ENCODE measurements at places on chromosomes 4 and X. TPM values are rescaled to one million over a fixed set of nuclear protein-coding genes. Genes with fewer than 3 reads are reported as not detected.

DNA sequence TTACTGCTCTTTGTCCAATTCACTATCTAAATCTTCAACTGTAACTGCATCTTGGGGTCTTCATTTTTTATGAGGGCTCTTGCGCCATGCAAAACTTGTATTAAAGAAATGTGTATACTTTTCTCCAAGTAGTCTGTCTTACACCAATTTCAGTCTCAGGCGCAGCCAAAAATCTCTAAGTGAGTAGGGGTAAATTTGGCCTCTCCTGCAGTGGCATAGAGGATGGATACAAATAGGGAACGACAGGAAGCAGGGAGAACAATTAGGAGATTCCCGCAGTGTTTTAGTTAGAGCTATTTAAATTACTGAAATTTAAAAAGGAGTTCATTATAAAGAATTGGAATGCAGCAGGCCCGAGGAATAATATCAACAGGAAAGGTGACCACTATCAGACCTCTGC is 30.2 kb downstream of the DMP1 start:
- no peak for DNase-seq

The CCKAR gene
- total RNA-seq = 26.1 TPM

DNA sequence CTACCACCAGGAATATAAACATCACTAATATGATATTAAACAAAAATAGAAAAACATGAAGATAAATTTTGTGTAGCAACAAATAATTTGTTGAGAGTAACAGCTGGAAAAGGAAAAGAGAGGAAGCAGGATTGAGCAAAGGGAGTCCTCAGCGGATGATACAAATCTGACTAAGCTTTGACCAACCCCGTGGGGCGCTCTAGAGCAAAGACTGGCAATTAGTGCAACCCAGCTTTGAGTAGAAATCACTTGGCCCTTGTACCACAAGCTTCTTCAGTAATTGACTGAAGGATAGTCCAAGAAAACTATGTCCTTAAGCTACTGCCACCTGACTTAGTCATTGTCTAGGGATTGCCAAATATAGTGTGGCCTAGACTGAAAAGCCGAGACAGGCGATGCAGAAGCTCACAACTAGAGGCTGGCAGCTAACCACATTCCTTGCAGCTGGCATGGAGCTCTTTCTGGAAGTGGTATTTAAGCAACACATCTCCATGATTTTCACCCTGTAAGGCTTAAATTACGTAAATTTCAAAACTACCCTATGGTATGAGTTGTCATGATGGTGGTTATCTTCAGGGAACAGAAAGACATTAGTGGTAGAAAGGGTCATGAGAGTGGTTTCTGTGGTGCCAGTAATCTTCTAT is 396.0 kb downstream of the PDGFC start:
- DNase-seq = peak; percentile 96

DNA sequence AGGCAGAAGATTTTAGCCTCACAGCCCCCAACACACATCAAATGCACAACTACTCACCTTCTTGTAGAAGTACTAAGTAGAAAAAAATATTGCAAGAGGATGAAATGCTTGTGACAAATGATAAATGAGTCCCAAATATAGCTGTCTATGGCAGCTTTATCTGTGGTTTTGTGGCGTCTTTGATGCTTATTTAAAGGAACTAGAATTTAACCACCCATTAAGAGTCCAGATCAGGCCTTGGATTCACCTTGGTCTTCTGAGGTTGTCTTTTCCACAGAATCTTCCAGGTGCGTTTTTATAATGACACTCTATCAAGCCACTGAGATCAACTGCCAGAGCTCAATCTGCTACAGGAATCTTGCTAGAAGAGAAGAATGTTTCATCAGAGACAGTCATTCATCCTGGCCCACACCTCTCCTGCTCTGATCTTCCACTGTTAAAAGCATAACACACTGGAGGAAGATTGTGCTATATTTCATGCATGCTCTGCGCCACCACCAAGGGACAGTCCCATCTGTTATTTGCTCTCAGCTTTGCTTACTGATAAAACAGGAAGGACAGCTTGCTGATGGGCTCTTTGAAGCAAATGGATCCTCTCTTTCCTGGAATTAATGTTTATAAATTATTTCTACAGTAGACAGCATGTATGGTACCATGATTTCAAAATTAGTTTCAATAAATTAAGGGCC is 144.1 kb downstream of the SLC7A11 start:
- DNase-seq = no peak

Measured in M059J (cell line).